ENCODE measurements at places on chromosomes 11 and 22.

DNA sequence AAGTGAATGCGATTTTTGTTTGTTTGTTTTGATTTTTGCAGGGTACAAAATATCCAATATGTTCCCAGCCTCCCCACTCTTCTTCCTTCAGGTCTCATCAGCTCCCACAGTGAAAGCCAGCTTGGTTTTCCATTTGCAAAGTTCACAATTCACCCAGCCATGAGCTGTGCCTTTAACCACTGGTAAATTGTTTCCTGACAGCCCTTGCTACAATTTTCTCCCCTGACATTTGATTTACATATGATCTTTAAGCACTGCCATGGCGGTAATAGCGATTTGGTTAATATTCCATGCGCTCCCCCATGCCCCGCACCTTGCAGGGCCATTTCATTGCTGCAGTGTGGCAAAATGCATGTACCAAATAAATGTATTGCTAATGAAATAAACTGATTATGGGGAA lies 385.9 kb downstream of the MIAT start:
- no peak for DNase-seq

- DNase-seq = no peak
Observed at GRCh38 chr11:126176853-126177470, 34.5 kb downstream of the RPUSD4 start.

- DNase-seq = no peak
Observed at GRCh38 chr11:130738611-130739010, 177.7 kb downstream of the SNX19 start.

DNA sequence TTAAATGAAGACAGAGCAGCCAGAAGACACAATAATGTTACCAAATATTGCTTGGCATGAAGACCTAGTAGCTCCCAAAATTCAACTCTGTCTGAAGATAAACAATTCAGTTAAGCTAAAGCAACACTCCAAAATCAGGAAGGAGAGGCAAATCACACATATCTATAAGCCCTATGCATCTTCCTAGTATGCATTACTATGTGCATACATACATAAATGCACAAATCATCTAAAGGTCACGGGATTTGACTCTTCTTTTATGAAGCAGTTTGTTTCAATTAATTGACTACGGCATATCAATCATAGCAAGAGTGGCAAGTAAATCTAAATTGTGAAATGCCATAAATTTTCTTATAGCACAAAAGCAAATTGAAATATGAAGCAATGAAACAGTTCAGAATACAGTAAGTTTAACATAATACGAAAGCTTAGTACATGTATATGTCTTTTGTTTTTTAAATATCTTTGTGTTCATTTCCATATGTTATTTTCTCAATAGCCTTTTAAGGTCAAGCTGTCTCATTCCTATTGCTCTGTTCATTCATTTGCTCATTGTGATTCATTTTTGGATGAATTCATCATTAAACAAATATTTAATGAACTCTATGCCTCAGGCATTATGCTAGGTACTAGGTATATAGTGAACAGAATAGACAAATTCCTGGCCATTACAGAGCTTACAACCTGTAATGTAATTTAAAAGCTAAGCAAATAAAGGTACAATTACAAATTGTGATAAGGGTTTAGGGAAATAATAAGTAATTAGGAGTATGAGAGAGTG lies 540.5 kb downstream of the DLG2 start:
- DNase-seq = no peak

GRCh38 chr11:131790586-131790985 lies 420.2 kb downstream of the NTM start:
- DNase-seq = no peak
